Activated naive CD8-positive, alpha-beta T cell treated with anti-CD3 and anti-CD28 coated beads for 36 hours (primary cell): ENCODE measurements at places on chromosomes 12 and 14. TPM values are rescaled to one million over a fixed set of nuclear protein-coding genes. Genes with fewer than 3 reads are reported as not detected.

DNA sequence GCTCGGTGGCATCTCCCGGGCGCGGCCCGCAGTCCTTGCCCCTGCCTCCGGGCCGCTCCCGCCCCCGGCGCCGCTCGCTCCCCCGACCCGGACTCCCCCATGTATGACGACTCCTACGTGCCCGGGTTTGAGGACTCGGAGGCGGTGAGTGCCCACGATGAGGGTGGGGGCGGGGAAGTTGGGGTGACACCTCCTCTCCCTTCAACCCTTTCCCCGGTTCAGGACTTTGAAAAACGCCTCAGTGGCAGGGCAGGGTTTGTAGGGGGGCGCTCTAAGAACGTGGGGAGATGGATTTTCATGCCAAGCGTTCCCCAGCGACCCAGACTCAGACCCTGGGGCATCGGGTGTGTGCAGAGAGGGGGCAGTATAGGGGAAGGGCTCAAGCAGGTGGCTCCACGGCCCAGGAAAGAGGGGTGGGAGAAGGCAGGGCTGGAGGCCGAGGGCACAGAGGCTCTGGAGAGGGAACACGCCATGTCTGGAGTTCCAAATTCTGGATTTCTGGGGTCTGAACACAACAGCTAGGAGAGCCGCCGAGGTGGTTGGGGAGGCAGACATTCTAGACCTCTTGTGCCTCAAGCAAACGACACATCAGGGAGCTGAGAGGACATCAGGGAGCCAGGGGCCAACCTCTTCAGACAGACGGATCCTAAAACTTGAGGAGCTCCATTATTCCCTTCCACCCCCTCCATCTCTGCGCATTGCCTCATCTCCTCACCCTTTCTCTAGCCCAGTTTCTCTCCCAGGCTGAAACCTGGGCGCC, 715 bp downstream of the CACNB3 start:
- no peak for DNase-seq

The KRT3 gene
- not detected for total RNA-seq

DNA sequence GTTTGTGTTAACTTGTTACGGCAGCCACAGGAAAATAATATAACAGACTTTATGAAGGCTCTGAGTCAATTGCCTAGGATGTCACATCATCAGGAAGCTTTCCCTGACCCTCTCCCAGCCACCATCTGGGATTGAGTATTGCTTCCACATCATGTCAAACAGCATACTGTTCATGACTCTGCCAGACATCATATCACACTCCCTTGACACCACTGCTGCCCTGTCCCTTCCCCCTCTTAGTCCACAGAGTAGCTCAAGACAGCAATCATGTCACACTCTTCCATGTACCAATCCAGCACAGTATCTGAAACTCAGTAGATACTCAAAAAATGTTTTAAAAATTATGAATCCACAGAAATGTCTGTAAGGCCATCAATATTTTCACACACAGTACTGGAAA, 168.0 kb downstream of the PIK3C2G start:
- no peak for DNase-seq

DNA sequence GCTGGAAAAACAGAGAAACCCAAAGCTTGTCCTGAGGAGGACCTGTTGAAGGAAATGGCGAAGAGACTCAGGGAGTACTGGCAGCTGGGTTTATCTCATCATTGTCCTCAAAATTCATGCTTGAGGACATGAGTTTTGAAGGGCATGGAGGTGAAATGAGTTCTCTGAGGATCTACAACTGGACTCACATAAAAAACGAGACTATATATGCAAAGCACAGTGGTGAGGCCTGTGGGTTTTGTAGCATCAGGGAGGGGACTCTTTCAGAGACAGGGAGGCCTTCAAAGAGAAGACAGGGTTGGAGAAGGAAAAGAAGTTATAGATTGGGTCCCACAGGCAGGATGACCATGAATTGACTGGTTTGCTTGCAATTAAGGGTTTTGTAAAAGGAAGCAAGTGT, 71.3 kb upstream of the SCN8A start:
- DNase-seq = no peak

DNA sequence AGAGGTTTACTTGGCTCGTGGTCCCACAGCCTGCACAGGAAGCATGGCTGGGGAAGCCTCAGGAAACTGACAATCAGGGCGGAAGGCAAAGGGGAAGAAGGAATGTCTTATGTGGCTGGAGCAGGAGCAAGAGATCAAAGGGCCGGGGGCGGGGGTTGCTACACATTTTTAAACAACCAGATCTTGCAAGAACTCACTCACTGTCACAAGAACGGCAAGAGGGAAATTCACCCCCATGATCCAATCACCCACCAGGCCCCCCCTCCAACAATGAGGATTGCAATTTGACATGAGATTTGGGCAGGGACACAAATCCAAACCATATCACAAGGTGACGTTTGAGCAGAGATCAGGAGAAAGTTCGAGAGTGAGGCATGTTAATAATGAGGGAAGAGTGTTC, 163.7 kb upstream of the RPH3A start:
- no peak for DNase-seq

DNA sequence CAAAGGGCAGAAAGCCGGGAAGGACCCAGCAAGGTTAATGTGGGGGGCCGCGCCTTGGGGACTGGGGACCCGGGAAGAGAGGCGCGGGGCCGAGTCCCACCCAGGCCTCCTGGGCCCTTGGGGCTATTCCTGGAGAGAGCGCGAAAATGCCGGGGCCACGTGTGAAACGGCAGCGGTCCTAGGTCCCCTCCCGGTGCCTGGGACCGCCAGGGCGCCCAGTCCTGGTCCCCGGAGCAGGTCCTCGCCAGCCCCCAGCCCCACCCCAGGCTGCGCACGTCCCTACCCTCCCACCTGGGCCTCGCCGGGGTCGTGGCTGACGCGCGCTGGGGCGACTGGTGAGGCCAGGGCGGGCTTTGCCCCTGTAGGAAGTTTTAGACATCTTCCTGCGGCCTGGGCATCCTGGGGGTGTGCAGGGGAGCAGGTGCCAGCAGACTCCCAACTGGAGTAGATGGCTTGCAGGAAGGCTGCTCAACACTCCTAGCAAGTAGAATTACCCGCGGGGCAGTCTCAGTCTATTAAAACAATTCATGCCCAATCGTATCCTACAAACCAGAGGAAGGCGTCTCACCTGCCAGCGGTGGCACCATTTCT, 708 bp downstream of the FAR2 start:
- DNase-seq = peak; percentile 22

DNA sequence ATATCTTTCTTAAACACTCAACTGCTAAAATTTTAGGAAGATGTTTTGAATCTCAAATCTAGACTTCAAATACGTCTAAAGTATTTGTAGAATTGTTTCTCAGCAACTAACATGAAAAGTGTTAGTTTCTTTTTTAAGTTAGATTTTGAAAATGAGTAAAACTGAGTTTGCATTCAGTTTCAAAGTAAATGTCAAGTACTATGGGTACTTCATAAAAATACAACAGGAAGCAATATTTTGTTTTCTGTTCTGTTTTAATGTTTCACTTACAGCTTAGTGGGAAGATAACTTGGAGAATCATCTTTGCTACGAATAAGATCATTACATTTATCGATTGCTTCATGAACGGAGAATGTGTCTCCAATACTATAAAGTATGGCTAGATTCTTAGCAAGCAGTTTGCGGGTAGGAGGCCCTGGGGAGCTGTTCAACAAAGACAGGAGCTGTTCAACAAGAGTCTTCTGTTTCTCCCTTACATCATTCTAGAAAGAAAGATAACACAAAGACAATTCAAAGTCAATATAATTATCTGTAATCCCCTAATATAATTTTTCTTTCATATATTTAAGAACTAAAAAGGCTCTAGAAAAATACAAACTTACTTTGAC, 20.2 kb downstream of the HEATR5A start:
- no peak for DNase-seq

The SIX4 gene
- total RNA-seq = not detected

DNA sequence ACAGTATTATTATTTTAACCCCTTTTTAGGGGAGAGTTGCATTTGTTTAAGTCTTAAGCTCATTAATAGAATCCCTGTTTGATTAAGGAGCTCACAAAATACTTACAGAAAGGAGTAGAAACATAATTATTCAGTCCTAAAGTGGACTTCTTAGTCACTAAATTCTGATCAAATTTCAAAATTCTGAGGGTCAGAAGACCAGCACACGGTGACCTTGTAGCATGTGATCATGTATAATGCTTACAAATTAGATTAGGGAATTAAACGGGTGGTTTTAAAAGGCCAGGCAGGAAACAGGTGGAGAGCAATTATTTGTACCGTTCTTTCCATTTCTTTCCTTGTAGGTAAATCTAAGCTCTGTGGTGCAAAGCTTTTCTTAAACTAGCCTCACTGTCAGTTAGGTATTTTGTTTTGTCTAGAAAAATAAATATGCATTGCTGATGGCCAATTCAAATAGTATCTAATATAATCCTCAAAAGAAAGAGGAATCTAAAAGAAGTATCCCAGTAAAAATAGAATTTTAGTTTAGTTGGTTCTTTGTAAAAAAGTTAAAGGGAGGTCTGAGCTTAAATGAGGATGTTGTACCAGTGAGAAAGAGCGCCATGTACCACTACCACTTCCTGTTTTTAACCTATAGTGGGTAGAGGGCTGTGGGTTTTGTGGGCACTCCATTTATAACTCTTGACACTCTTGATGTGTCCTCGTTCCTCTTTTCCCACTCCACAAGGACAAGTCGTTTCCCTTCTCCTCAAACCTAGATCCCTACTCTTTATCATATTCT, 51.1 kb downstream of the SLC38A1 start:
- peak; percentile 46 for DNase-seq

The ZFHX2 gene
- total RNA-seq = 0.85 TPM
